ENCODE measurements at places on chromosomes 11 and 22.

GRCh38 chr11:8016440-8016839, 29.3 kb downstream of the EIF3F start:
- DNase-seq = no peak

DNA sequence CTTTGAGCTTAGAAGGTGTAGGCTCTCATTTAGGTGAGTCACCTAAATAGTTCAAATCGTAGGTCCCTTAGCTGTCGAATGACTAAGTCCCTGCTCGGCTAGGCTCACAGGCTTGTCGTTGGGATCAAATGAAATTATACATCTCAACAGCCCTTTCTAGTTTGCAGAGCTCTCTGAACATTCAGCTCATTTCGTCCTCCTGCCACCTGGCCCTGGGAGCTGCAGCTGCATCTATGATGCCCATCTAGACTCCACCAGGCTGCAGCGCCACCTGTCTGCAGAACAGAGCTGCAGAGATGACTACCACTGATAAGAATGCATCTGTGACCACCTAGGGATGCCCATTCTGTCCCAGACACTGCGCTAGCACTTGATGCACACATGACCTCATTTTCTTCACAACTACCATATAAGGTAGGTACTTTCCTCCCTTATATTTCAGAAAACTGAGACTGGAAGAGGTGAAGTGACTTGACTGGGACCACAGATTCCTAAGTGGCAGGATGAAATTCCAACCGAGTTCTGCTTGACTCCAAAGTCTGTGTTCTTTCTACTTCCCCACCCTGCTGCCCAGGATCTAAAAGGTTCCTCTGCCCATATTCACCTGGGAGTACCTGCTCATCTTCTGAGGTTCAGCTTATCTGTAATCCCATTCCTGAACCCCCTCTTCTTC, 141.1 kb upstream of the NARS2 start:
- DNase-seq = peak; percentile 23

GRCh38 chr22:32073823-32074380, 30.8 kb downstream of the SLC5A1 start:
- DNase-seq = no peak

- DNase-seq = no peak
Observed at GRCh38 chr11:130480186-130480585, 31.7 kb downstream of the ADAMTS15 start.

- DNase-seq = no peak
Observed at GRCh38 chr11:86116386-86116726, 47.5 kb upstream of the PICALM start.

DNA sequence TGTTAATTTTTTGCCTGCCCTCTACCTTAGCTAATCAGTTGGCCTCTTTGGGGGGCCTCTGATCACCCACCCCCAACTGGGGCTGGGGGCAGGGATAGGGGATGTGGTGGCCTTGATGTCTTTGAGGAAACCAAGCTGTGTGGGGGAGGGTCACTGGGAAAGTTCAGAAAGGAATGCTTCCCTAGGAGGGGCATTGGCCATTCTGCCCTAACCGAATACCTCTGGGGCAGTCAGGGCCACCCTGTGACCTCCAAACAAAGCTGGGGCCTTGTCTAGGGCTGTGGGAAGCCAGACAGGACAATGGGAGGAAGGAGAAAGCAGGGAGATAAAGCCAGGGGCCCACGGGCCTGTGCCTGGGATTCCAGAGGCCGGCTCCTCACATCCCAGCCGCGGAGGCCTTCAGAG, 97.5 kb downstream of the TSPAN18 start:
- no peak for DNase-seq
